ENCODE measurements at places on chromosomes 7 and 10.

DNA sequence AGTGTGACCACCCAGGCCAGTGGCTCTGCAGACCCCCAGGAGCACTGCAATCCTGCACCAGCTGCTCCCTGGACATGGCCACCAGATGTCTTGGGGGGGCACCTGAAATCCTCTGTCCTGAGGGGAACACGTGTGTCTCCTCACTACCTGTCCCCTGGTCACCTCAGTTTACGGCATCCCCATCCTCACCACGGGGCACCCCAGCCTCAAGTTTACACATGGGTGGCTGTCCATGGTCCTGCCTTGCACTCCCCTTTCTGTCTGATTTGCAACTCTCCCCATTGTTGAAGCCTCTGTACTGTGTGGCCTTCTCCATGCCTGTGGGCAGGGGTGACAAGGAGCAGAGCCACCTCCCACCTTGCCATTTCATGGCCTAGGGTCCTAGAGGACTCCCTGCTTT lies 67.2 kb downstream of the RAMP3 start:
- DNase-seq: no peak

DNA sequence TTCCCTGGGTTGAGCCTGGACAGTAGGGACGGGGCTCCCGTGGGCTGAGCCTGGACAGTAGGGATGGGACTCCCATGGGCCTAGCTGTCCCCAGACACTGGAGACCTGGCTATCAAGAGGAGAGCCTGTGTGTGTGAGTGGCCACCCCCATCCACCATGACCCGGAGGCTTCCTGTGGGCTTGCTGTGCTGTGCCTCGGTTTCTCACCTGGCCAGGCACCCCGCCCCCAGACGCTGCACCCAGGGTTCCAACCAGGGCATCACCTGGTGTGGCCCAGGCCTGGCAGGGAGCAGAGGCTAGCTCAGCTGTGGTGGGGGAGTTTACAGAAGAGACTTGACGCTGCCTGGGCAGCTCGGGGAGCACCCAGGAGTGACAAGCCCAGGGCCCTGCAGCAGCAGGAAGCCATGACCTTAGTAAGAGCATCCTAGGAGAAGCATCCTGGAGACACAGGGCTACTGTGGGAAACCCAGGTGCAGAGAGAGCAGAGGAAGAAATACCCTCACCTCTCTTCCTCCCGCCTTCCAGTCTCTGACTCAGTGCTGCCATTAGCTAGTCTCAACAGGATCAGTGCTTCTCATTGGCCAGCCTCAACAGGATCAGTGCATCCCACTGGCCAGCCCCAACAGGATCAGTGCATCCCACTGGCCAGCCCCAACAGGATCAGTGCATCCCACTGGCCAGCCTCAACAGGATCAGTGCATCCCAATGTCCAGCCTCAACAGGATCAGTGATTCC lies 61.0 kb downstream of the PDGFA start:
- DNase-seq: no peak

GRCh38 chr10:112579578-112579977 lies 132.6 kb downstream of the VTI1A start:
- DNase-seq: no peak

DNA sequence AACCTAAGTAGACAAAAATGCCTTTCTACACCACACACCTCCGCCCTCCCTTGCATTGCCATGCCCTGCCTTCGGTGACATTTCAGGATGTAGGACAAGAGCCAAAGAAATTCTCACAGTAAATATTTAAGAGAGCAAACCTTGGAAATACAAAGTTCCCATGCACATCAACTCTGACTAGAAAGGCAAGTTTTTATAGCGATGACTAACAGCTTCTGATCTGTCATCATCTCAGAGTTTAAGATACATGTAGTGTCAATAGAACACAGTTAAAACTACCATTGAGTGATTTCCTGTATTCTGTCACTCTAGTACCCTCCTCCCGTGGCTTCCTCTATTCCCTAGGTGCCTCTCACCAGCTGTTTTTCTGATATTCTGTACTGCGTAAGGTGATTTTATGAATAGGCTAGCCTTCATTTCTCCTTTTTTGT lies 20.7 kb downstream of the SLC16A9 start:
- DNase-seq: no peak

DNA sequence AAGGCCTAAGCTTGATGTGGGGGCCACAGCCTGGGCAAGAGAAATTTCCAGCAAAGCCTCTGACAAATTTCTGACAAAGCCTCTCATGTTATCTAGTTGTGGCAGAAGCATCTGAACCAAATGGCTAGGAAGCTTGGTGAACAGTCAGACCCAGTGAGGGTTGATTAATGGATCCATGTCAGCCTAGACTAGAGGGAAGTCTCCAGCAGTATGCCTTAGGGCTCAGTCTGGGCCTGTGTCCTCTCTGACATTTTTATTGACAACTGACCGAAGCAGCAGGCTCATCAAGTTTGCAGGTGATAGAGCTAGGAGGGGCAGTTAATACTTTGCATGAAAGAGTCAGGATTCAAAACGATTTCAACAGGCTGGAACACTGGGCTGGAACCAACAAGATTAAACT lies 25.3 kb downstream of the HIF1AN start:
- no peak for DNase-seq

DNA sequence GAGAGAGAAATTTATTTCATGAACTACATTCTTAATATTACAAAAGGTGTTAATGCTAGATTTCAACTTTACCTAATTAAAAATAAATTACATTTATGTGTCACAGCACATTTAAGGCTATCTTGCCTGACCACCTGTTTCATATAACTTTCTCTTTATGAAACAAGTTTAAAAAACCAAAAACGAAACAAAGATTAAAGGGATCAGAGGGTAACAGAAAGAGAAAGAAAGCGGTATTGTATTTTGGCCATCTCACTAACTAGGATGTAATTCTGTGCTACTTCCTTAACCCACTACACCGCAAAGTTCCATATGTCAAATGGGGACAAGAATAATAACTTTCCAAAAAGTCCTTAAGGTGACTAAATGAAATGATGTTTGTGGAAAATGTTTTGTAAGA lies 6.3 kb upstream of the RHOBTB1 start:
- no peak for DNase-seq

DNA sequence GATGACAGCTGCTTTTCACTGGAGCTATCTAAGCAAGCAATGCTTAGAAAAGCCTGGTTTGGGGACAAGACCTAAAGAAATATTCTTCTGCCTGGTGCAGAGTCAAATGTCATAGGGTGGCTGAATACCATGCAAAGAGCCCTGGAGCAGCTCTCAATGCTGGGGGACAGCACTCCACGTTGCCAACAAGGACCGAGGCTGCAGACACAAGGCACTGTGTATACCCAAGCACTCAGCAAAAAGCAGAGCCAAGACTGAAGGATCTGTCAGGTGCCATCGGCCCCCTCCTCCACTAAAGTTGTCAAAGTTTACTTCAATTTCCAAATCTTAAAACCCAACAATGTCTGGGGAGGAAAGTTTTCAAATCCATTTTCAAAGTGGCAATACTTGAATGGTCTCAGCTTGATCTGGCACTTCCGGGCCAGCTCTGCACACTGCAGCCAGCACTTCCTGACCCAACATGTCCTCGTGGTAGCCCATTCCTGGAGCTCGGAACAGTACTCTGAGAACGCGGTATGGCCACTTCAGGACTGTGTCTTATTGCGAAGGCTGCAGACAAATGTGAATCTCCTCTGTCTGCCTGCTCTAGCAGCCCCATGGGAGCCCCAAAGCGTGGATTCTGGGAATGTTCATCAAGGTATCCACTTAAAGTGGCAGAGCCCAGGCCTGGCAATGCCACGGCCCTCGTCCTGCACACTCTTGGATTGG lies 191.8 kb downstream of the TNS3 start:
- no peak for DNase-seq

GRCh38 chr10:26950934-26951333 lies 90.2 kb upstream of the ABI1 start:
- no peak for DNase-seq

- DNase-seq: no peak
Observed at GRCh38 chr7:31145339-31145738, 93.2 kb downstream of the ADCYAP1R1 start.

GRCh38 chr7:19101909-19102308 lies 15.5 kb downstream of the TWIST1 start:
- DNase-seq: no peak

- DNase-seq: no peak
Observed at GRCh38 chr7:33550979-33551378, 354.4 kb upstream of the BMPER start.

GRCh38 chr10:133056651-133057178 lies 31.0 kb upstream of the ADGRA1 start:
- no peak for DNase-seq

GRCh38 chr7:96088579-96088978 lies 233.3 kb downstream of the SLC25A13 start:
- DNase-seq: no peak

DNA sequence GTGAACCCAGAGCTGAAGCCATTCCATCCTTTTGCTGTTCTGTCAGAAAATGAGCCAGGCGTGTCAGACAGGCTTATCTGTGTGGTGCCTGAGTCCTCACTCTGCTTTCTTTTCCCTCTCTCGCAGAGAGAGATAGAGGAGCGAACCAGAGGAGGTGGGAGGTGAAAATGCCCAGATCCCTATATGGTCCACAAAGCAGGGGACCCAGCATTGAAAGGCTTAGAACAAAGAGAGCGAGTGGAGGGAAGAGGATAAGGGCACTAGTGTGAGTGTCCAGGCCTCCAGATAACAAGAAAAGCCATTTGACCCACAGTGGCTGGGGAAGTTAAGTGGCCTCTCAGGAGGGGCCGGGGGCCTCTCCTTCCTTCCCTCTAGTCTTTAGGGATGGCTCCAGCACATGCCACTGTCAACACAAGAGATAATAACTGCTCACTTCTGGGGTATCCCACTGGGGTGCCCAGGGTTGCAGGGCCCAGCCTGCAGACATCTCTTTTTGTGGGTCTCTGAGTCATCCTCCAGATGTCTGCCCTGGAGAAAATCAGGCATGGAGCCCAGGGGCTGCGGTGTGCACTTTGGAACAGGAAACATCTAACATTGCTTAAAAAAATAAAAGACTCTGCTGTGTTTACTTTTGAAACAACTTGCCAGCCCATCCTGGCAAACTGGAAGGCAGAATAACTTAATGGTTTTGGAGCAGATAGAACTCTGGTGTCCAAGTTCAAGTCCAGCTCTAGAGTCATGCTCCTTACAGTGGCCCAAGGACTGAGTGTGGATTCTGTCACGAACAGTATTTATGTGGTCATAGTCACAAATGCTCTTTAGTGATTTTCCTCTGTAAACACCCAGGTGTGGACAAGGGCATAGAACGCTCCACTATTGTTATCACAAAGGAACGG lies 189.5 kb downstream of the CXCL12 start:
- no peak for DNase-seq

DNA sequence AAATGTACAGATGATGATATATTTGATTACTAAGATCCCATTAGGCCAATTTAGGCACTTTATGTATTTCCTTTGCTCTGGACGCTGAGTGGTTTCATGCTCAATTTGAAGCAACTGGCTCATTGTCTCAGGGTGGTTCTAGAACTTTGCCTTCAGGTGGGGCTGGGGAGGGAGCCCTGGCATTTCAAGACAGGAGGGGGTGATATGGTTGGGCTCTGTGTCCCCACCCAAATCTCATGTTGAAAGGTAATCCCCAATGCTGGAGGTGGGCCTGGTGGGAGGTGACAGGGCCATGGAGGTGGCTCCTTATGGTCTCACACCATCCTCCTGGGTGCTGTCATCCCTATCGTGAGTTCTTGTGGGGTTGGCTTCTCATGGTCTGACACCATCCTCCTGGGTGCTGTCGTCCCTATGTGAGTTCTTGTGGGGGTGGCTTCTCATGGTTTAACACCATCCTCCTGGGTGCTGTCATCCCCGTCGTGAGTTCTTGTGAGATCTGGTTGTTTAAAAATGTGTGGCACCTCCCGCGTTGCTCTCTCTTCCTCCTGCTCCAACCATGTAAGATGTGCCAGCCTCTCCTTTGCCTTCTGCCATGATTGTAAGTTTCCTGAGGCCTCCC lies 151.5 kb upstream of the KLF6 start:
- DNase-seq: no peak

DNA sequence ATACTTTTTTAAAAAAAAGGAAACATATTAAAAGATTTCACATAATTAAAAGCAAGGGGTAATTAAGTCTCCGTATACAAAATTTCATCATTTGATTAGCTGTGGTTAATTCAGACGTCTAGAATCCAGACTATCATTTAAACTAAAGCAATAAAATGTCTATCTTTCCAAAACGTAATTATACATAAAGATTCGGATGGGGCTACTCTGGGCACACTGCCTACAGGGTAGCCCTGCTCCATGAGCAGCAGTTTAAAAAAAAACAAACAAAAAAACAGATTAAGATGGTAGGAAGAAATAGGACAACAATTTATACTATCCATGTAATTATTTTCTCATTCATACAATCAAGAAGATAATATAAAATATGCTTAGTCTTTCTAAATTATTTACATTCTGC lies 96.0 kb downstream of the NRBF2 start:
- no peak for DNase-seq

DNA sequence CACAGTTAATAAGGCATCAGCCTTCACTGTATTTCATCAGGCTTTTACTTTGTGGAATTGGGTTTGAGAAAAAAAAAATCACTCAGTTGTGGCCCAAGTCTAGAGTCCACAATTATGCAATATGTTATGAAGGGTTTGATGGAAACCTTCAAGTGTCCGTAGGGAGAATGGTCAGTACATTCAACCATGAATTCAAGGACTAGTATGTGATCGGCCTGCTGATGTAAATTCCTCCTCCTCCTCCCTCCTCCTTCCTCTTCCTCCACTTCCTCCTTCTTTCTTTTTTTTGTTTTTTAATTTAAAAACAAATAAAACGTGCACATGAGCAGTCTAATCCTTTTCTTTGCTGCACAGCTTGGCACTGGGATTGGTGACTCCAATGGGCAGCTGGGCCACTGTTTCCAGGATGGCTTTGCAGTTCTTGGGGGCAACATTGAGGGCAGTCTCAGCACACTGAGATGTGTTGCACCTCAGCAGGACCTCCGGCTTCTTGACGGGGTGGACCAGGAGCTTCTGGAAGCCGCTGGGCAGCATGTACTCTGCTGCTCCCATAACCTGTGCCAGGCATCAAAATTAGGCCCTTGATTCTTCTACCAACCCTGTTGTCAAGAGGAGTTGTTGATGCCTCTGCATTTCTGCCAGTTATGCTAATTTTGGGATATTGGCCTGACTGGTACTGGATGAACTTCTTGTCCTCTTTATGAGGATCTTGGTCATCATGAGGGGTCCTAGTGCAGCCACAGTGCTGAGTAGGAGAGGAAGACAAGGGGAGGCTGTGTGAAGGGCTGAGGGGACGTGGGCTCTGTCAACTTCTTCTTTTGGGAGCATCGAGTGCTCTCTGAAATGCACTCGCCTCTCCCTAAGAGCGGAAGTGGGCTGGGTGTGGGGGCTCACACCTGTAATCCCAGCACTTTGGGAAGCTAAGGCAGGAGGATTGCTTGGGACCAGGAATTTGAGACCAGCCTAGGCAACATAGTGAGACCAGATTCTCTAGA lies 9.3 kb upstream of the IL2RA start:
- no peak for DNase-seq

GRCh38 chr10:132209130-132209529 lies 22.4 kb downstream of the DPYSL4 start:
- DNase-seq: no peak

GRCh38 chr10:124611738-124612137 lies 132.4 kb downstream of the FAM53B start:
- peak; percentile 33 for DNase-seq

GRCh38 chr10:84590327-84591193 lies 262.2 kb downstream of the CCSER2 start:
- no peak for DNase-seq
